AML-193 (cell line): ENCODE measurements at places on chromosomes 1 and 21.

GRCh38 chr1:1353389-1354151 is 4.4 kb upstream of the DVL1 start:
- DNase-seq: no peak

DNA sequence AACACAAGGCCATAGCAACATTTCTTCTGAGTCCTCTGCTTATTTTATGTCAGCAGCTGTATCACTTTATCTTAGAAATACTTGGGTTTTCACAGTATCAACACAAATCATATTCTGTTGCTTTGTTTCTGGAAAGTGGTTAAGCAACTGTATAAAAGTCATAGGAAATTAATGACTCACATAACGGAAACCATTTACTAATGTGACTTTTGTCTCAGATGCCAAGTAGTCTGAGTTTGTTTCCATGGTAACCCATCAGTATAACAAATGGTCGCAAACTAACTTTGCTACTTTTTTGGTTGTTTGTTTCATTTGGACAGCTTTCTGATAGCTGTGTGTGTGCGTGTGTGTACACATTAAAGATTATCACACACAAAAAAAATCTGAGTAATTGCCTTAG is 31.1 kb downstream of the EEIG2 start:
- DNase-seq: peak; percentile 61

- no peak for DNase-seq
Measured at GRCh38 chr1:10457875-10458274, 8.0 kb downstream of the CORT start.

GRCh38 chr21:26967062-26967913 is at the start of gene ADAMTS5:
ADAMTS5 (minus strand) TSS chr21:26967088; CDS start chr21:26966391, 697 bp downstream.
- DNase-seq: no peak

DNA sequence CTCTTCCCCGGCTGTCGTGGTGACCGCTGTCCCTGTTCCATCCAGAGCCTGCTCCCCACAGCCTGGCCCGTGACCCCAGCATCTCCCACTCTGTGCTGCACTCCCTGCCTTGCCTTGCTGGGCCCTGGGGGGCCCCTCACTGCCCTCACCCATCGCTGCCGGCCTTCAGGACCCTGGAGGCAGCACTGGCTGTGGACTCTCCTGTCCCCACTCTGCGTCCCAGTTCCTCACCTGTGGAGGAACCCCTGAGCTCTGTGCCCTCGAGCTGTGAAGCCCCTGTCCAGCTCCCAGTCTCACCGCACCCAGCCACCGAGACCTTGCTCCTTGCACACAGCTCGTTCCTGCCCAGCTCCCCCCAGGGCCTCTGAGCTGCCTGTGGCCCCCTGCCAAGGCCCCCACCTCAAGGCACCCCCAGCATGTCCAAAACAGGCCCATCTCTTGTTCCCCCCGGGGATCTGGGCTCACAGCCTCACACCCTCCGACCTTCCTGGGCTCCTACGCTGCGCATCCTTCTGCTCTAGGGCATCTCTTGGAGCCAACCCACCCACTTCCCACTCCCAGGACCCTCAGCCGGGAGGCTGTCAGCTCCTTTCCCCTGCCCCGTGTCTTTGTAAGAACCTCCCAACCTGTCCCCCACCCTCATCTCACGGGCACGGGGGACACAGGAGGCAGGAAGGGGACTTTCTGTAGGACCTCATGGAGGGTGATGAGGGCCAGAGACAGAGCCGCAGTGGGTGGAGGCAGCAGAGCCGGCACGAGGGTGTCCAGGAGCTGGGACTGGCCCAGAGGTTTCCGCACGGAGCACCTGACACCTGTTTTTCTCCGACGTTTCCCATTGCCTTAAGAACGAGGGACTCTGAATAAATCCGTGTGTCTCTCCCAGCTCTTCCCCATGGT is 109.3 kb downstream of the WDR4 start:
- DNase-seq: no peak

- DNase-seq: no peak
Measured at GRCh38 chr1:35589516-35590427, 16.7 kb downstream of the TFAP2E start.

GRCh38 chr1:1966071-1966740 is 37.4 kb downstream of the CFAP74 start:
- no peak for DNase-seq
